Erythroblast (primary cell): ENCODE measurements at places on chromosomes 7 and 10.

- no peak for DNase-seq
Observed at GRCh38 chr7:932651-932975, 21.9 kb downstream of the ADAP1 start.

DNA sequence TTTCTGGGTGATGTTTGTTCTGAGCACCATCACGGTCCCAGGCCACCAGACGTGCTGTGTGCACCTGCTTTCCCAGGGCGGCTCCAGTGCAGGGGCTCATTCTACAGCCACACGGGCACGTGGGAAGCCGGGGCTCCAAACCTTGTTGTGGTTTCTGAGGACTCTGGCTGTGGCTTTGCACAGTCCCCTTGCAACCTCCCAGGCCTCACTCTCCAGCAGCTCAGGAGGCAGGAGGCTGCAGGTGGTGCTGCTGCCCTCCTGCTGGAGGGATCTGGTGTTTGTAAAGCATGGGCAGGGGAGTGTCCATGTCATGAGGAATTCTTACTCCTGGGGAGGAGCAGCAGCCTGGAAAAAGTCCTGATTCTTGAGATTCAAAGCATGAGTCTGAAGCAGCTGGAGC is 54.3 kb downstream of the INSYN2A start:
- no peak for DNase-seq

DNA sequence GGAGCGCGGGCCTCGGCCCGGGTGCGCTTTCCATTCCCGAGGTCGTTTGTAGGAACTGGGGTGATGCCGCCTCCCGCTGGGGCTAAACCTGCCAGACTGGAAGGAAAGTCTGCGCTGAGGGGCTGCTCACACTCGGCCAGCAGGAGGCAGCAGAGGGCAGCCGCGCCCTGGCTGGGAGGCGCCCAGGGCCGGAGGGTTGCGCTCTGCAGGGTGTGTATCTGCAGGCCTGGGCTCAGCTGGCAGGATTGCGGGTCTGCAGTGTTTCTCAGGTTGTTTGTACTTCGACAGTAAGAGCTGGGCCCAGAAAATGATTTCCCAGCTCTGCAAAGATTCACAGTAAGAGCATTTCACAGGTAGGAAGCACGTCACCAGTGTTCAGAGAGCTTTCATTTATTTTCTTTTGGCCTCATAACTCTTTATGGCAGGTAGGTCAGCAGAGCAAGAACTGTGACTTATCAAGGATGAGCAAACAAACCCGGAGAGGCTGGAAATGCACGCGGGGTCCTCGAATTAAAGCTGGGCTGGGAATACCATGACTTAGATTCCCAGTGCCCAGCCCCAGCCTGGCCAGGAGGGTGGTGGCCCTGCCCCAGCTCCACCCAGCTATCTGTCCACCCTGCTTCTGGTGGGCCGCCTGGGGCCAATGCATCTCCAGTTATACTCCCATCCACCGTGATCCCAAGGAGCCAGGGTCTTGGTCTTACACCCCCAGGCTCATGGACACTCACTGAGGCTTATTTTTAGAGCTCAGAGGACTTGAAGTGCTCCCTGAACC is 15.2 kb upstream of the PPP2R2D start:
- peak; percentile 89 for DNase-seq

DNA sequence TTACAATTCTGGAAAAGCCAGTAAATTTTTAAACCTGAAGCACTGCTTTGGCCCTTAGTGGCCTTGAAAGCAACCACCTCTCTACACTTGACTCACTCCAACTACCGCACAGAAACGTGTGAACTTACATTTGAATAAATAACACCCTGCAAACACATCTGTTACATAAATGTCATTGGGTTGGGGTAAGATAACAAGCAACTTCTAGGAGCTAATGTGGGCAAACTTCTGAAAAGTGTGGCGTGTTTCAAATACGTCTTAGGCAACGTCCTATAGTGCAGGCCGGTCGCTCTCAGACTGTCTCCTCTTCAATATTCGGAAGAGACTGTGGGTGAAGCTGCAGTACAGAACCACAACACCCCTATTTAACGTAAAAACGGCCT is 474 bp downstream of the ORC5 start:
- DNase-seq, result peak; percentile 62

GRCh38 chr7:41956705-41957104 is 253.8 kb upstream of the INHBA start:
- DNase-seq, result no peak

DNA sequence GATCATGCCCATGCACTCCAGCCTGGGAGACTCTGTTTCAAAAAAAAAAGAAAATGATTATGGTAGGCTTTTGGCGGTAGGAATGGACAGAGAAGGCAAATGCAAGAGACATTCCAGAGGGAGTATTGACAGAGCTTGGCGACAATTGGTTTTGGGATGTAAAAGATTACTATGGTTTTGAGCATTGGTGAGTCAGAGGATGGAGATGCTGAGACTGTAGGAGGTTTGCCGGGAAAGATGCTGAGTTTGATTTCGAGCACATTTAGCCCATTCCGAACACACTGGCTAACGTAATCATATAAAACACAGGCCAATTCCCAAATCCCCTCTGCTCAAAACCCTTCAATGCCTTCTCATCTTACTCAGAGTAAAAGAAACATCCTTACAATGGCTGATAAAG is 161.6 kb upstream of the MKLN1 start:
- no peak for DNase-seq

DNA sequence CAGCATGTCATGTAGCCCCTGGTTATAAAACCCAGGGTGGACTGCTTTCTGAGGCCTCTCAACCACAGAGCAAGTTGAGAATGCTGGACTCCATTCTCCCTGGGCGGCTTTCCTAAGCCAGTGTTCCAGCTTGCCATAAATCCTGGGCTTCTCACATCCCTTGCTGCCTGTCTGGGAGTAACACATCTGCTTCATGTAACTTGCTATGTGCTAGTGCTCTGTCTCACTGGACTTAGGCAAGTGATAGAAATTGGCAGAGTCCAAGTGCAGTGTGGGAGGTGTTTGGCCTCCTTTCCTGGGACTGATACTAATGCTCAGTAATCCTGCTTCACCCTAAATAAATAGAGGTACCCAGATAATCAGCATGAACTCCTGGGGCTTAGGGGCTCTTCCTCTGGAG is 277.1 kb upstream of the POM121L12 start:
- DNase-seq, result no peak

DNA sequence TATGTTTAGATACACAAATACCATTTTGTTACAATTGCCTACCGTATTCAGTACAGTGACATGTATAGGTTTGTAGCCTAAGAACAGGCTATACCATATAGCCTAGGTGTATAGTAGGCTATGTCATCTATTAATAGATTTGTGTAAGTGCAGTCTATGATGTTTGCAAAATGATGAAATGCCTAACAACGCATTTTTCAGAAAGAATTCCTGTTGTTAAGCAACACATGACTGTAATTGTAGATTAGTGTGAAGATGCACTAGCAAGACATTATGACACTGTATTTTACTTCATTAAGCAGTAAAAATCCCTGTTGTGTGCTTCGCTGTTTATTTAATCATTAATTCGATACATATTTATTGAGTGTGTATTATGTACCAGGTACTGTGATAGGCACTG is 446.0 kb downstream of the SUGCT start:
- no peak for DNase-seq

GRCh38 chr7:43469051-43469450 is 113.9 kb upstream of the STK17A start:
- DNase-seq, result peak; percentile 7

DNA sequence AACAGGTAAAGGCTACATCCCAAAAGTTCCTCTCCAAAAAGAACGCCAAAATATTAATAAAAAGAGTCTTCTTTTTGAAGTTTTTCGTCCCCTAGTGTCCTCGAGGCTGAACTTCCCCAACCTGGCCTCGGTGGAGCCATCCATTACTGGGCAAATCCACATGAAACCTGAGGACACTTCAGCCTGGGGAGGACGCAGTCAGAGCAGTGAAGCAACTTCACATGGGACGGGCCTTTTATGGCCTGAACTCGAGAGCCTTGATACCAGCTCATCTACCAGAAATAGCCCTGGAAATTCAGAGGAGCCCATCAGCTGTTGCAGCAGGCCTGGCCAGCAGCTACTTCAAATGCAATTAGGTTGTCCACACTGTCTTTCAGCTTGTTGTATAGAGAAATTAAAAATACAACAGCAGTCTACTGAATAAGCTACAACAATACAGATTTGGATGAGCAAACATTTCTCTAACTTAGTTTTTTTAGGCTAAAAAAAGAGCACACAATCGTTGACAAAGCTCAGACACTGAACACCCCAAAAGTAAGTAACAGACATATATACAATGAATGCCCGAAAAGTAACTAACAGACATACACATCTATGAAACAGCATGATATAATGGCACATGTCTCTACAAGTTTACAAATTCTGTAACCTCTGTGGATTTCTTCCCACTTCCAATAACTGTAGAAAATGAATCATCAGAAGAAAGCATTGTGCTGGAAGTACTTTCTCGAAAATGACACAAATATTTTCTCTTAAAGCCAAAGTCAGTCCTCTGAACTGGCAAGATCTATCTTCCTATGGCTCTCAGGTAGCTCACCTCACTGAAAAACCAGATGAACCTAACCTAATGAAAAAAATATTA is at the start of gene SVIL:
Gene SVIL, minus strand, starts transcription at position 208 of the 862 bp plus-strand sequence. CDS start 79,913 bp downstream, outside the sequence.
- no peak for DNase-seq

- DNase-seq, result peak; percentile 73
Observed at GRCh38 chr7:108211382-108212201, 81.4 kb upstream of the LAMB4 start.

DNA sequence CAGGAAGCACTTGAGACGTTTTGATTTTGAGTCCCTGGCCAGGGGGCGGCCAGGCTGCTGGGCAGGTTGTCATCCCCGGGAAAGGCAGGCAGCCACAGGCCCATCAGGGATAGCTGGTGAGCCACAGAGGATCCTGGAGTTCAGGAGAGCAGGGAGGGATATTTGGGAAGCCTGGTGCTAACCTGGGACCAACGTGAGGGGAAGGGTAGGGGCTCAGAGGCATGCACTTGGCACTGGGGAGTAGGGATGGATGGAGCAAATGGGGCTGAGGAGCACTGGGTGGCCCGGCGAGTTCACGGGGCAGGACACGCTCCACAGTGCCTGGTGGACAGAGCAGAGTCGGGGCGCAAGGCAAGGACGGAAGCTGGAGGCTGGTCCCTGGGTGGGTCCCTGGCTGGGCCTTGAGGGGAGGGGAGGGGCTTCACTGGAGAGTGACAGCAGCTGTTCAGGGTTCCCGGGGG is 30.2 kb downstream of the LRRC27 start:
- DNase-seq, result no peak

GRCh38 chr7:108073305-108074070 is 56.7 kb downstream of the LAMB4 start:
- no peak for DNase-seq

DNA sequence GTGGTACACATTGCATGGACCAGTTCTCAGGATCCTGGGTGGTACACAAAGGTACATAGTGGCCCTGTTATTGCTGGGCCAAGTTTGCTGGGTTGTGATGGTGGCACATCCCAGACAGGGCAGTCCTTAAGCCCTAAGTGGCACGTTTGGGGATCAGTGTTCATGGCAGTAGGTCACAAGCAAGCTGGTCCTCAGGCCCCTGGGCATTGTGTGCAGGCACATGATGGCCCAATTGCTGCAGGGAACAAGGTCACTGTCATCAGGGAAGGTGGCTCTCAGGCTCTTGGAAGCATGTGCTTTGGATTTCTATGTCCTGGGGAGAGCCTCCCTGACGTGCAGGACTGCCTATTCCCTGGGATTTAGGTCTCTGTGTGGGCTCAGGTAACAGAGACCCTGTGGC is 412.3 kb upstream of the LRRTM3 start:
- no peak for DNase-seq

DNA sequence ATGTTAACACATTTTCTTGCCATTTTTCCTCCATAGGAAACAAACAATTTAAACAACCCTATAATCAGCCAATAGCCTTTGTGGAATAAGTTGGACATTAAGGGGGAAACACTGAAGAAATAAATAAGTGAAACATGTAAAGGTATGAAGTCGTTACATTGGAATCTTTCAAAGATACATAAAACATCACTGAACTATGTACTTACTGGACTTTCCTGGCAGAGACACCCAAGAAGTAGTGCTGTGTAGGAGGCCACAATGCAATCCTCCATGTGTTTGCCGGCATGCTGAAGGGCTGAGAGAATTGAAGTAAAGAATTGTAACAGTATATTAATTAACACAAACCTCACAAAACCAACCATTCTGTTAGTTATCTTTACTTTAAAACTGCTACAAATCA is 76.5 kb upstream of the GRID1 start:
- DNase-seq, result no peak

DNA sequence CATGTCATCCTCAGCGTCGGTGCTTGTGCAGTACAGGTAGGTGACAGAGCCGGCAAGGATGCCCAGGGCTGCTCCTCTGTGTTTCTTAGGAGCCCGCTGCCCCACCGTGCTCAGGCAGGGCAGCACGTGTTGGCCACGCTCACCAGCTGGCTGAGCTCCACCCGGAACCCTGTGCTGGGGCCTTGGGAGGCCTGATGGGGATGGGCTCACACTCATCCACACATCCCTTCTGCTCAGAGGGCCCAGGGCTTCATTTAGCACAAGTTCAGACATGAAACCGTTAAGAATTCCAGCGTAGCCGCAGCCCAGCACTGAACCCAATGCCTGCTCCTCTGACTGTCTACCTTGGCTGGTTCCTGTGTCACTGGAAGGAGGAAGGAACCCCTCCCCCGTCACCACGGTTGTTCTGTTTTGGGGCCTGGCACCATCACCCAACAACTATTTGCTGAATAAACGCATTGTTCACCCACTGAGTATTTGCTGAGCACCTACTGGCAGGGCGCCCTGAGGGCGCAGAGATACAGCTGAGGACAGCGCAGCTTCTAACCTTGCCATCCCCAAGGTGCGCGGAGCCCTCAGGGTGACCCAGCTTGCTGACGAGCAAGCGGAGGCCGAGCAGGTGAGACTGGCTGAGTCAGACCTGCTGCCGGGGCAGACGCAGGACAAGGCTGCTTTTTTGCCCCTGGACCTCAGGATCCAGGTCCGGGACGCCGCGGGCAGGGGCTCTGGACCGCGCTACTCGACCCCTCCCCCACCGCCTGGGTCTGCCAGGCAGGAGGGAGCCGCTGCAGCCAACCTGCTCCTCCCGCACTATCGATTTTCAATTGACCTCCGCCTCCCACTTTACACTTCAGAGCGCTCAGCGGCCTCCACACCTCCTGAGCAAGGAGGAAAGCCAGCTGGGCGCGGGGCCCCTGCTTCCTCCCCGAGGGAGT is 50.6 kb upstream of the RET start:
- DNase-seq, result no peak

GRCh38 chr10:6706725-6707124 is 126.6 kb upstream of the PRKCQ start:
- no peak for DNase-seq
